Activated naive CD8-positive, alpha-beta T cell treated with anti-CD3 and anti-CD28 coated beads, Interleukin-2, amount 50 U/mL, for 16 hours (primary cell): ENCODE measurements at places on chromosomes 11 and 22.

DNA sequence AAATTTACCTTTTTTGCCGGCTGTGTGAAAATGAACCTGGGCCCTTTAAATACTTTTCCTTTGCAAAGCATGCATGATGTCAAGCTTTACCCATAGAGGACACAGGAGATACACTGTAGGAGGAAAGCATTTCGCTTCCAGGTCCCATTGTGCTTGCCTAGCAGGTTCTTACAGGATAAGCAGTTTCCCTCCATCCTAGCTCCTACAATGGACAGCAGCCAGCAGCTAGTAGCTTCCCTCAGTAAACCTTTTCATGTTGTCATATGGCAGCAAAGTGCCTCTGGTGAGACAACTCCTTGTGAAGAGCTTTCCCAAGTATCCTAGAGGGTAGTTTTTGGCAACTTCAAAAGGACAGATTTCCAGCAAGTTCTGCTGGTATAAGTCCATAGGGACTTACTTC, 78.4 kb downstream of the RBFOX2 start:
- DNase-seq: no peak

- no peak for DNase-seq
Observed at GRCh38 chr11:127564810-127565209, 564.2 kb upstream of the KIRREL3 start.

DNA sequence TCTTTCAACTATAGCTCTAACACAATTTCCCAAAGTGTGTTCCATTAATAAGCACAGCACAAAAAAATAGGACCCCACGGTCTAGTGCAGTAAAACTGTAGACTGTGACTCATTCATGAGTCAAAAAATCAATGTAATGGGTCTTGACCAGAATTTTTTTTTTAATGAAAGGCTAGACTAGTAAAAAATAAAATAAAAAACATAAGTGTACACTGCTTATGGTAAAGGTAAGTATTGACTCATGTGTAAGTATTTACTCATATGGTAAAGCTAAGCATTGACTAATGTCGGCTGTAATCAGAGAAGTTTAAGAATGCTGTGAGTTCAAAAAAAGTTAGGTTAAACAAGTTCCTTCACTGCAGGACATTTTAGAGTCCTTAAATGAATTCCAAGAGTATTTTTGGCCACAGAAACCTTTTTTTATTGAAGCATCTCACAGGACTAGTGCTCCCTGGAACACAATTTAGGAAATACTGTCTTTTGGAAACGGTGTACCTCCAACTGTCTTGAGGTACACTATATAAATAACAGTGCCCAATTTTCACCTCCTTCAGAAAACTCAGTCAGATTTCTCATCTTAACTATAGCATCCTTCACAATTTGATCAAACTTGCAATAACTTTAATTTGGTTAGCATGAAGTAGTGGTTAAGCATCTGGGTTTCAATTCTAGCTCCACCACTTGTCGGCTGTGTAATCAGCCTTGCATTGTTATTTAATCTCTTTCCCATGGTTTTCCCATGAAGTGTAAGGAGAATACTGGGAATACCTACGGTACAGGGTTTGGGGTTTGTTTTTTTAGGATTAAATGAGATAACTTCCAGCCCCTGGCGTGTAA, 2.1 kb downstream of the CCDC73 start:
- DNase-seq: no peak

DNA sequence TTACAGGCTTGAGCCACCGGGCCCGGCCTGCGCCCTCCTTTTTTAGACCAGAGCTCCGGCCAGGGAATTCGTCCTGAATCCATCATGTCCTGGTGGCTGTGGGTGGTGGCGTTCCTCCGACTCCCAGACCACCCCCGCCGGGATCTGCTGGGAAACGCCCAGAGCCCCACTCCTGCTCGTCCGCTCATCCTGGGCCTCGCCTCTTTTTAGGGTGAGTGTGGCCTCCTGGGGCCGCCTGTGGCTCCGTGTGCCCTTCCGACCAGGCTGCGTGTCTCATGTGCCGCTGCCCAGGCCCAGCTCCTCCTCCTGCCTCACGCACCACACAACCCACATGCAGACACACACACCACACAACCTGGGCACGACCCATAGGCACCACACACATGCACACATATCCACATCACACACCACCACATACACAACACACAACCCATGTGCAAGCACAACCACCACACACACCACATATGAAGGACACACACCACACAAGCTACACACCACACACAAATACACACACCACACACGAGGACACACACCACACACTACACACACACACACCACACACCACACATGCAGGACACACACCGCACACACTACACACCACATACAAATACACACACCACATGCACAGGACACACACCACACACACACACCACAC, 946.2 kb downstream of the BRD1 start:
- DNase-seq: no peak

DNA sequence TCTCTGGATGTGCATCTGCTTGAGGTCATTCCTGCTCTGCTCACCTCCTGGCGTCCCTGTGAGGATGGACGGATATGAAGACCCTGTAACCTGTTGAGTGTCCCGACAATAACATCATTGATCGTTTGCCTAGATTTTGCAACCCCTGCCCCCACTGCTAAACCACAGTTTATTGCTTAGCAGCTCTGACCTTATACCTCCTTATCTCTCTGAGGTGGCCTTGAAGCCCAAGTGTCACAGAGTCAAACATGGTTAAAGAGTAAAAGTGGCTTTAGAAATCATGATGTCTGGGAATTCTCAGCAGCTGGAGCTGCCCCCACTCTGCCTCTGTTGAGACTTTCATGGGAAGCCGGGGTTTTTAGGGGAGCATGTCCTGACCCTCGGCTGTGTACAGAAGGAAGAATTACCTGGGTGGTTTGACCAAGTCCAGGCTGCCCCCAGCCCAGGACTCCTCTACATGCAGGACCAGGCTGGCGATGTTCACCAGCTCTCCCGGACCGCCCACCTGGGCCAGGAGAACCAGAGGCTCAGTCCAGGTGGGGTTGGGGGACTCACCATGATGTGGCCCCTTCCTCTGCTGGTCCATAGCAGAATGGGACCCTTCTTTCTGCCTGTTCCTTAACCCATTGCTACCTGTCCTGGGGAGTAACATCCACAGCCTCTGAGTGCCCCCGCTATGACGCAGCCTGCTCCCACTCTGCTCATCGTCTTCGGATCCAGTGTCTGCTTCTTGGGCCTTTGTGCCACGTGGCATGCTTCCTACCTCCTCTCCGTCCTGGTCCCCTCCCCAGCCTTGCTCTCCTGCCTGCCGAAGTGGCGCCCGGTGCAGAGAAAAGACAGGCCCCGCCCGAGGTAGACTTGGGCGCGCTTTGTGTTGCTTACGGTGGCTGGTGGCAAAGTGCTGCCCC, 33.4 kb upstream of the FTH1 start:
- no peak for DNase-seq

DNA sequence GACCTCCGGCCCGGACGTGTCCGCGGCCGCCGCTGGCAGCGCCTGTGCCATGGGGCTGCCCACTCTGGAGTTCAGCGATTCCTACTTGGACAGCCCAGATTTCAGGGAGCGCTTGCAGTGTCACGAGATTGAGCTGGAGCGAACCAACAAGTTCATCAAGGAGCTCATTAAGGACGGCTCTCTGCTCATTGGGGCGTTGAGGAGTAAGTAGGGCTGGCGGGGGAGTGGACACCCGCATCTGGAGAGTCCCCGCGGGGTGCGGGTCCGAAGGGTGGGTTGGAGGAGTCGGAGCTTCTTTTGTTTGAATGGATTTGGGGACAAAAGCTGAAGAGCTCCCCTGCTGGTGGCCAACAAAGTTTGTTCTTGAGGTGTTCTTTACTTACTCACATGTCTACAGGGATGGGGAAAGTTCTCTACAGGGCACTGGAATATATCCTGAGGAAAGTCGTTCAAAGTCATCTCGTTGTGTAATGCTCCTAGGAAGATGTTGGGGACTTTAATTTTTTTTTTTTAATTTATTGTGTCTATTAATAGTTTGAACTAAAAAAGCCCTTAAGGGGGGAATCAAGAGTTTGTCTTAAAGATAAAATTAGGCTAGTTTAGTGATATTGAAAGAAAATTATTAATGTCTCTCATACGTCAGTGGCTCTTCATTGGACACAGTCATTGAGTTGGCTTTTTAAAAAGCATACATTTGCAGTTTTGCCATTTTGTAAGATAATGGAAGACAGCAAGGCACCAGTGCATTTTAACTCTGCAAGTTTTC, 725 bp downstream of the ARHGAP42 start:
- no peak for DNase-seq

DNA sequence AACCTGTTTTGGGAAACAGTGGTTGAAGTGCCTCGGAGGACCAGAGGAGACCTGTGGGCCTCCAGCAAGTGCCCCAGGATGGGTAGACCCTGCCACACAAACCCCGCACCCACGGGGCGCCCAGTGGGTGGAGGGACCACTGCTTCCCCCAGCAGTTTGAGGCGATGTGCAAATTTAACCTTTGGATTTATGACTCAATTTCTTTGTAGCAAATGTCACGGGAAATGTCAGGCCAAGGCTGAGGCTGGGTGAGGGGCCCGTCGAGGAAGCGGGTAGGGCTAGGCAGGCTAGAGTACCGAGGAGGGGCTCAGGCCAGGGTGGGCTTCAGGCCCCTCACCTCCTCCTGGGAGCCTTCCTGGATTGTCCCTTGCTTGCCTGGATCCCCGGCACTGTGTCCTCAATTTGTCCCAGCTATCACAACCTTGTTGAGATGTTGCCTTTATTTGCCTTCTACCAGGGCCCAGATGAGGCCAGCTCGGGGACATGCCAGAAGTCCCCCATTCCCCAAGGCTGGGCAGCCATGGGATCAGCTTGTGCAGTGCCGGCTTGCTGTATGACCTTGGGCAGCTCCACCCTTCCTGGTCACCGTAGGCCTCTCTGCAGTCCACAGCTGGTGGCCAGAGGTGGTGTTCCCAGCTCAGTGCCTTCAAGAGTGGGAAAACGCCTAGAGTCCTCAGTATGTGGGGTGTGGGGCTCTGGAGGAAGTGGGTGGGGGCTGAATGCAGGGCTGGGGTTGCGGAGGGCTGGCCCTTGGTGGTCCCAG, 39.5 kb upstream of the PRODH start:
- no peak for DNase-seq
